GM23248 (cell line): ENCODE measurements at places on chromosomes 7 and 10. TPM values are rescaled to one million over a fixed set of nuclear protein-coding genes. Genes with fewer than 3 reads are reported as not detected.
A peak's percentile ranks its signal among the peaks of the same experiment; 100 is the strongest.

DNA sequence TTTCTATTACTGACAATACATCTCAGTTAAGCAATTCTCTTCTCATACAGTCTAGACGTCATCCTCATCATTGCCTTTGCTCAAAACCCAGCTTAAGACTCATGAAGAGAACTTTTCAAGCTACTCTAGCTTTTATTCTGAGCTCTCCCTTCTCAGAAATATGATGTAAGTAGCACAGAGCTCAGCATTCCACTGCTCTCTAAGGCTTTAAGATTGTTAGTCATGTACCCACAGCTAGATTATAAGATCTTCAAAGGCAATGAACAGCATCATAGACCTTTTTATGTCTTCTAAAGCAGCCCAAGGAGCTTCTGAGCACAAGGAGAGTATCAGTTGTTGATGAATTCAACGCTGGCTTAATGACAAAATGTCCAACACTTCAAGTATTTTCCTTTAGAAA is 119.3 kb downstream of the NRP1 start:
- DNase-seq = peak; percentile 85

DNA sequence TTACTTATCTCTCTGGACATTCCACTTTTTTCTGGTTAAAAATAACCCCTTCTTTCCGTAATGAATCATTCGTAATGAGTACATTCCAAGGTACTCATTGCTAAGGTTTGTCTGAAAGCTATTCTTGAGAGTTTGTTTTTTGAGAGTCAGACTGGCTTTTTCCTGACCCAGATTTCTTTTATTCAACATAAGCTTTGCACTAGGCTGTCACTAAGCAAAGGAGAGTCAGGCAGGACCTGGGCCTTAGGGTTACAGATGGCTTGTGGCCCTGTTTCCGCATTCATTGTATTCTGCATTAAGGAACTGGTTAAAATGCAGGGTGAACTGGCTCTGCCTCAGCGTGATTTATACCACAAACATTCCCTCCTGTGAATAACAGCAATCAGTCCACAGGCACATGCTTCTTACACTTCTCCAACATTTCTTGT is 84.1 kb downstream of the POM121L12 start:
- DNase-seq = no peak

GRCh38 chr7:126411032-126411820 is 841.5 kb downstream of the GRM8 start:
- no peak for DNase-seq

GRCh38 chr7:116307253-116307652 is 96.9 kb downstream of the TES start:
- DNase-seq = no peak

- no peak for DNase-seq
These were observed 630.7 kb upstream of the GRM3 start for GRCh38 chr7:86012971-86013370.

- DNase-seq = no peak
These were observed 17.3 kb downstream of the DCLRE1C start for GRCh38 chr10:14936584-14936983.

DNA sequence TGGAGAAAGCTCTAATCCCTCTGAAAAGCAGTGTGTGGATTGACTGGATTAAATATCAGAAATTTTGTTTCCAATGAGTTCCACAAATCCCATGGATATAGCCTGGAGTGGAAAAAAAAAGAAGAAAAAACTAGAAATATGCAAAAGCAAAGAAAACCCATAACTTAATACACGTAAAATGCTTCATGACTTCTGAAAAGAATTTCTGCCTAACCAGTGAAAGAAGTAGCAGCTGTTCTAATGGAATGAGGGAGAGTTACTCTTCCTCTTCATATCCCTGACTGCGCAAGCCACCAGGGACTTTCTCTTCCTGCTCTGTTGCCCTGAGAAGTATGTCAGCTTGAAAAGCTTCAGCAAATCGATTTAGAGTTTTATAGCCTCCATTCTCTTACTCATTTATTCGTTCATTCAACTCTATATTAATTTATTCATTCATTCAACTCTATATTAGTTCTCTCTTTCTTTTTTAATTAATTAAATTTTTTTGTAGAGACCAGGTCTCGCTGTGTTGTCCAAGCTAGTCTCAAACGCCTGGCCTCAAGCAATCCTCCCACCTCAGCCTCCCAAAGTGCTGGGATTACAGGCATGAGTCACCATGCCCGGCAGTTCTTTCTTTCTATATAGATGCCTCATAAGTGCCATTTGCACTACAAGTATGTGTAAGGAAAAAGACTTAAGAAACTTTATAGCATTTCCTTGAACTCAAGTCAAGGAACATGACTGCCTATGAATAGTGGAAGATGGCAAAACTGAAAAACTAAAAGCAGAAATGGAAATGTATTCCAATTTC is 447.3 kb upstream of the NRP1 start:
- DNase-seq = no peak

DNA sequence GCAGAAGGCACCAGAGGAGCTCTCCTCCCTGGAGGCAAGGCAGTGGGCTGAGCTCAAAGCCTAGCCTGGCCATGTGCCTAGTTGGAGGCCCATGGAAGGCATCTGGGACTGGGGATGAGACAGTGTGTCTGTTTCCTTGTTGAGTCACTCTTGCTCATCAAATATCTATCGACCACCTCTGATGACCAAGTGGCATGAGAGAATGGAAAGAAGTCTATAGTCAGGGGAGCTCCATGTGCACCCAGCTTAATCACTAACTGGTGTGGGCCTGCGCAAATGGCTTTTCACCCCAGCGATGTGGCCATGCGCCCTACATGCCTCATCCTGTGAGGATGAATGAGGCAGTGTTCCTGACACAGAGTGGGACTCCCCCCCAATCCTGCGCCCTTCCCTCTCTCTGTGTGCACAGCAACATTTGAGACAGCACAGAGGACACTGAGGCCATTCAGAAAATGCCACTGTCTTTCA is 229.9 kb downstream of the RPS24 start:
- peak; percentile 99 for DNase-seq

Gene DDC
- not detected in 2 replicates for total RNA-seq

Gene OR2A1
- 0.13 and 0.32 TPM in 2 replicates for total RNA-seq

Gene CUL2
- total RNA-seq = 29.7 and 35.3 TPM in 2 replicates

Gene GOT1
- total RNA-seq = 19.1 and 39.6 TPM in 2 replicates

Gene GIMAP4
- not detected in 2 replicates for total RNA-seq

Gene SLC13A1
- not detected in 2 replicates for total RNA-seq
